ENCODE measurements at places on chromosomes 5 and 9. TPM values are rescaled to one million over a fixed set of nuclear protein-coding genes. Genes with fewer than 3 reads are reported as not detected.

Gene GPR151
- not detected for polyA plus RNA-seq

Gene OR1Q1
- 0.29 TPM for polyA plus RNA-seq

GRCh38 chr5:57494104-57495098 lies 11.8 kb upstream of the ACTBL2 start:
- no peak for DNase-seq

DNA sequence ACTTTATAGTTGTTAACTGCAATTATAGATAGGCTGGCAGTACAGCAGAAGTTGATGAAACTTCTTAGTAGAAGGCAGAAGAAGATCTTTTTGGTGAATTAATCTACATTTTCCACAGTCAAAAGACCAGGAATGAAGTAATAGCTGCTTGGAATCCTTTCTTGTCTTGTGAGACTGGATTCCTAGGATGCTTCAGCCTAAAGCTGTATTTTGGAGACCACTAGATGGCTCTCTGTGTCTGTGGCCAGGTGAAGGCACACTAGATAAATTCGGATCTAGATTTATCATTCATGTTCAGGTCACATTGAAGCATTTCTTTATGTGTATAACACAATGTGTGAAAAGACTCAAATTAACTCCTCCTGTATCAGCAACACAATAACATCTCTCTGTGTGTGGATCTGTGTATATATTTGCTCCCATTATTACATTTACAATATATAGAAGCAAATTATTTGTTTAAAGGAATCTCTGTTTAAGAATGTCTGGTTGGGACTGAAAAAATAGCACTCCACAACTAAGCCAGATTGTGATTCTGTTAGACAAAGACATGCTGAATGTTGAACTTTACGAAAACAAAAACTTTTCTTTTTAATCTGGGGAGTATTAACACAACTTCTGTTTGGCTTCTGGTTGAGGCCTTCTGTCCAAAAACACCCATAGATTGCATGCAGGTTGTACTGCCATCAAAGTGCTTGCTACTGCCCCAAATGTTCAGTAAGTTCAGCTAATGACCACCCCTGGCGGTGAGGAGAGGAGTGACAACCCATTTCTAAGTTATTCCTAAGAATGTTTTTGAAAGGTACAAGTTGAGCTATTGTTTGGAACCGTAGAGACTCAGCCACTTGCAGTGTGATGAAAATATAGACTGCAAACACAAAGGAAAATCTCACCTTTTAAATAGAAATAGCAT lies 10.6 kb downstream of the GRIN3A start:
- DNase-seq = peak; percentile 54

DNA sequence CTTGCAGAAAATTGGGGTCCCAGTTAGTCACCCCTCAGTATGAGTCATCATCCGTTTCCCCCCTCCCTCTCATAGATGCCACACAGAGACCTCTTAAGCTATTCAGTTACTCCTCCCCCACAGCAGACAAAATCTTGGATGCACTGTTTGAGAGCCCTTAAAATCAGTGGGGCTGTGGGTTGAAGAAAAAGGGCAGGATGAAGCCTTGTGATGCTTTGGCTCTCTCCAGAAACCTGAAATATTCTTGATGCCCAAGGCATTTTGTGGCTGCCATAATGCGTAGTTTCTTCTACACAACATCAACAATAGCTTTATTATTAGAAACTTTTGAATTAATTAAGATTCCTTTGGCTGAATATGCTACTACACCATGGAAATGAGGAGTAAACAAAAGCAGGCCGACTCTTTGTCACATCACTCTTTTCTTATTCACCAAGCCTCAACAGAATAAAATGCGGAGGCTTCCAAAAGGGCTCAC lies 133.8 kb downstream of the MRPS30 start:
- no peak for DNase-seq

GRCh38 chr5:132069561-132069960 lies 4.0 kb upstream of the CSF2 start:
- no peak for DNase-seq

Gene DRD1
- polyA plus RNA-seq = 0.02 TPM

- DNase-seq = no peak
Observed at GRCh38 chr9:34992376-34992951, 2.9 kb downstream of the DNAJB5 start.

DNA sequence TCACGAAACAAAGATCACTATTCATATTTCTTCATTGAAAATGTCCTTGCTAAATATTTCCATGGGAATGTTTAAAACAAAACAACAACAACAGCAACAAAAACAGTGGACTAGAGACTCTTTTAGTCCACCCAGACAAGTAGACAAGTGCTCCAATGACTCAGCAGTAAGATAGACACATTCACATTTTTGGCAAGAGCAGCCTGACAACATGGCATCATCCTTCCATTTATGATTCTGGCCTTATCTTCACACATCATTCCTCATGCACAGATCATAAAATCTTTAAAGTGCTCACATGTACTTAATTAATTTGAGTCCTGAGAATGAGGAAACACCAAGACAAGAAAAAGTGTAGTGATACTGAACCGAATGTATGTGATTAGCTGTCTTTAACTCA lies 132.6 kb upstream of the PDE4D start:
- no peak for DNase-seq

DNA sequence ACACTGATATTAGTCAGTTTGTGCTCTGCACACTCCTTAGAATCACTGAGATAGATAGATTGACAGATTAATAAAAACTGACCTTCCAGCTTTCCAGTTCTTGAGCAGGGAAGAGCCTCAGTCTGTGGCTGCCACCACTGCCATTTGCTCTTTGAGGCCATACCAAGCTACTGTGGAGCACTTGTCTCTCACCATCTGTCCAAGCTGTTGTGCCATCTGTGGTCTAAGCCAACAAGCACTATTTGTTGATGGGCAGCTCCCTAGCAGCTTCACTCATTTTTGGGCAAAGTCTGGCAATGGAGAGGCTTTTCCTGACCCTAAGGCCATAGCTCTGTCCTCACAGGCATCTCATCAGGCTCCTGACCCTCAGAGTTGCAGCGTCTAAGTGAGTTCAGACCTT lies 30.4 kb downstream of the HTR1A start:
- no peak for DNase-seq

Gene OR1J2
- not detected for polyA plus RNA-seq

DNA sequence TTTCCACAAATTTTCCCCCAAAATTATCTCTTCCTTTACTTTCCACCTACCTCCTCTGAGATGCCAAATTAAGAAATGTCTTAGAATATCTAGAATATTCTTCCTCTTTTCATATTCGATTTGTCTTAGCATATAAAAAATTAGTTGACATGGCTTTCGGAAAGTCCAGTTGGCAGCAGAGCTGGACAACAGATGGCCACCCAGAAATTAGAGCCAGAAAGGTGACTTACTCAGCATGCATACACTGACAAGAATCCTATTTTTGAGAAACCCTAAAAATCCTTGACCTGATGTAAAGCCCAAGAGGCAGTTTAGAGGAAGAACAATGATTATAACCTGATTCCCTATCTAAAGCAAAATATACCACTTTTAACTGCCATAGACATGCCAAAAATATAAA lies 22.0 kb downstream of the TMEM167A start:
- DNase-seq = no peak

DNA sequence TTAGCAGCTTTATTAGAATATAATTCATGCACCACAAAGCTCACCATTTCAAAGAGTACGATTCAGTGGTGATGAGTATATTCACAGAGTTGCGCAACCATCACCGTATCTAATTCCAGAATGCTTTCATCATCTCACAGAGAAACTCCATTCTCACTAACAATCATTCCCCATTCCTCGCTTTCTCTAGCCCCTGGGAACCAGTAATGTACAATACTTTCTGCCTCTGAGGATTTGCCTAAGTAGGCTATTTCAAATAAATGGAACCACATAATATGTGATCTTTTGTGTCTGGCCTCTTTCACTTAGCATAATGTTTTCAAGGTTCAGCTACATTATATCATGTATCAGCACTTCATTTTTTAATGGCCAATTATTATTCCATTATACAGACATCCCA lies 145.1 kb upstream of the ADAMTS16 start:
- DNase-seq = no peak

DNA sequence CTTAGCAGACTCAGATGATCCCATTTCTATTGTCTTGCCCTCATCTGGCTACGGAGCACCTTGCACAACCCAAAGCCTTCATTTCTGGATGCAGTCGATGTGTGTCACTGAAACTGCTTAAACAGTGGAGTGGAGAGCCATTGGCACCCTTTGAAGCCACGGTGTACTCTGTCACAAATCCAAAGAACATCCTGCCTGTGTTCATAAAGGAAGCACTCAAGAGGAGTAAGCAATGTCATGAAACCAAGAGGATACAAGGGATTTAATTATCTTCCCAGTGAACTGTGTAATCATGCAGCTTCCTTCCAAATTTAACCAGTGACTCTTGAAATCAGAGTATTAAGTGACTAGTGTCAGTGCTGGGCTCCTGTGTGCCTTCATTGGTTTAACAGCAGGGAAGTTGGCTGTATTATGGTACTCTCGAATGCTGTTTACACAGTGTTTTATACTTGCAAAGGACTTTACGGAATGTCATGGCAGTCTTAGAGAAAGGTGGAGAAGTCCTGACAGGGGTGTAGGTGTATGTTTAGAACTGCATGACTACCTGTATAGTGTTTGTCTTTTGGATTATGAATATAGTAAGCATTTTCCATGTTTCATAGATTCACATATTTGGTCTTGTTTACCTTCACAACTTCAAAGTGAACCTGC lies 41.9 kb downstream of the CD180 start:
- no peak for DNase-seq

Gene SPAG8
- polyA plus RNA-seq = 1.5 TPM

Gene PTGDS
- polyA plus RNA-seq = not detected

Gene PCDHB9
- 2.4 TPM for polyA plus RNA-seq

DNA sequence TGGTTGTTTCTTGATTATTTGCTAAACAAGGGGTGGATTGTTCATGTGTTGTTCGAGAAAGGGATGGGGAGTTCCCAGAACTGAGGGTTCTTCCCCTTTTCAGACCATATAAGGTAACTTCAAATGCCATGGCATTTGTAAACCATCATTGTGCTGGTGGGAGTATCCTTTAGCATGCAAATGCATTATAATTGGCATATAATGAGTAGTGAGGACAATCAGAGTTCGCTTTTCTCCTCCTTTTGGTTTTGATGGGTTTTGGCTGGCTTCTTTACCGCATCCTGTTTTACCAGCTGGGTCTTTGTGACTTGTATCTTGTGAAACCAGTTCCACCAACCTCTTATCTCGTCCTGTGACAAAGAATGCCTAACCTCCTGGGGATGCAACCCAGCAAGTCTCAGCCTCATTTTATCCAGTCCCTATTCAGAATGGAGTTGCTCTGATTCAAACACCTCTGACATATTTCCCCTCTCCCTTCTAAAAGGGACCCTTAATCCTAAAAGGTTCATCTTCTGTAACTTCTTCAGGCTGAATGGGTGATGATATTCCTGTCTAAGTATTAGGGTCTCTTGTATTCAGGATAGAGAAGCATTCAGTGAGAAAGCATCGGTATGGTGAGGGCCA lies 8.7 kb upstream of the FBN2 start:
- no peak for DNase-seq

- no peak for DNase-seq
Observed at GRCh38 chr5:174083056-174083827, 37.7 kb downstream of the NSG2 start.

Gene POU5F2
- polyA plus RNA-seq = 0.02 TPM

- no peak for DNase-seq
Observed at GRCh38 chr9:119334745-119335144, 34.5 kb downstream of the BRINP1 start.

DNA sequence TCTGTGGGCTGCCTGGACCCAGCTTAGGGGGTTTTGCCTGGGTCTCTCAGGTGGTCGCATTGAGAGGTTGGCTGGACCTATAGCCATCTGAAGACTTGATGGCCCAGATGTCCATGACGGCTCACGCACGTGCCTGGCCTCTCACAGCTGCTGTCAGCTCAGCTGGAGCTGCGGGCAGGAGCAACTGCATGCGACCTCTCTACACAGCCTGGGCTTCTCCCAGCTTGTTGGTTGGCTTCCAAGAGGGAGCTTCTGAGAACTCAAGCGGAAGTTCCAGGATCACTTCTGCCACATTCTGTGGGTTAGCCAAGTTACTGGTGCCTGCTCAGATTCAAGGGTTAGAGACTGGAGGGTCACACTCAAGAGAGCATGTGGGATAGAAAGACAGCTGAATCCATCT lies 99.2 kb downstream of the DAPK1 start:
- DNase-seq = no peak

DNA sequence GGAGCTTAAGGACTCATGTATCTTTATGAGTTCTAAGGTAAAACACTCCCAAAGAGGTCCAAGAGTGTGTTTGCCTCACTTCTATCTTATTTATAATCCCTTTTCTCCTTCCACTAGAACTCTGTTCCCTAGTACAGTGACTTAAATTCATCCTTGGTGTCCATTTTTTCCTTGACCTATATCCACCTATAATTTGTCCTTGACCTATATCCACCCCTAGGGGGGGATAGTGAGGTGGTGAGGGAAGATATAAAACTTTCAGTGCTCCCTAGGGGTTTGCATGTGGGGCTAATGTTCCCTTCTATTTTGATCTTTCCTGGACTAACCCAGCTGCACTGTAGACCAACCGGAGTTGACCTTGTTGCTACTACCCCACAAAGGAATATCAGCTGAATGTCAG lies 83.5 kb upstream of the GNAQ start:
- DNase-seq = peak; percentile 12

Gene KCNT1
- polyA plus RNA-seq = 0.26 TPM

Gene HINT1
- polyA plus RNA-seq = 444 TPM

- DNase-seq = no peak
Observed at GRCh38 chr5:27821681-27822080, 783.3 kb upstream of the CDH9 start.

- no peak for DNase-seq
Observed at GRCh38 chr9:88418025-88418424, 29.8 kb downstream of the SPIN1 start.

DNA sequence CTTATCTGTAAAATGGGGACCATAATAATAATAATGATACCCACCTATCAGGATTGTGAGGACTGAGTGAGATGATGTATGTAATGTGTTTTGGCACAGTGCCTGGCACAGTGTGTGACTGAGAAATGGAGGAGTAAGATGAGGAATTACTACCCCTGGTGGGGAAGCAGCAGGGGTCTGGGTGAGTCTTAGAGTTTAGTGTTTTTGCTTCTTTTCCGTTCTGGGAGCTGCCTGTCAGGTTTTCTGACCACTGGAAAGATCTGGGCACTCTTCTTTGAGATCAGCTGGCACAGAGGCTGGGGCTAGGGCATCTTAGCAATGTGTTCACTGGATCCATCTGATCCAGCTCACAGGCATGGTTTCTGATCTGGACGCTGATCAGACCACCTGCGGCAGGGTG lies 8.5 kb downstream of the LCP2 start:
- DNase-seq = no peak

Gene MARCOL
- not detected for polyA plus RNA-seq

GRCh38 chr5:5764246-5764645 lies 341.8 kb downstream of the ICE1 start:
- no peak for DNase-seq
